ENCODE measurements at places on chromosomes 3 and 15.

- H3K4me1 ChIP-seq: no peaks in the 10 kb centered on the region
- DNase-seq: no peak
- no peak overlapping the region for H3K27ac ChIP-seq
- no peaks in the 10 kb centered on the region for H3K27me3 ChIP-seq
Observed at GRCh38 chr3:81651139-81651538, 110.3 kb downstream of the GBE1 start.

- peaks cover 7% of the 10 kb centered on the region for H3K27me3 ChIP-seq
- peaks cover 10% of the 10 kb centered on the region for H3K4me1 ChIP-seq
- H3K36me3 ChIP-seq: no peaks in the 10 kb centered on the region
- no peak overlapping the region for H3K27ac ChIP-seq
Observed at GRCh38 chr15:100762913-100763834, 116.5 kb upstream of the ALDH1A3 start.

GRCh38 chr3:17481116-17481515 lies 261.3 kb downstream of the TBC1D5 start:
- H3K27me3 ChIP-seq: no peaks in the 10 kb centered on the region
- no peaks in the 10 kb centered on the region for H3K36me3 ChIP-seq
- no peak for DNase-seq
- no peaks in the 10 kb centered on the region for H3K4me1 ChIP-seq
- H3K4me3 ChIP-seq: no peak overlapping the region

- H3K4me3 ChIP-seq: no peak overlapping the region
- no peak overlapping the region for H3K27ac ChIP-seq
- DNase-seq: no peak
- peaks cover 20% of the 10 kb centered on the region for H3K36me3 ChIP-seq
- H3K27me3 ChIP-seq: peaks cover 7% of the 10 kb centered on the region
Observed at GRCh38 chr15:31552482-31553099, 226.0 kb downstream of the KLF13 start.

- no peak for DNase-seq
- H3K4me1 ChIP-seq: peaks cover 5% of the 10 kb centered on the region
- H3K27me3 ChIP-seq: no peaks in the 10 kb centered on the region
Observed at GRCh38 chr3:112688085-112688769, 47.3 kb upstream of the CCDC80 start.

DNA sequence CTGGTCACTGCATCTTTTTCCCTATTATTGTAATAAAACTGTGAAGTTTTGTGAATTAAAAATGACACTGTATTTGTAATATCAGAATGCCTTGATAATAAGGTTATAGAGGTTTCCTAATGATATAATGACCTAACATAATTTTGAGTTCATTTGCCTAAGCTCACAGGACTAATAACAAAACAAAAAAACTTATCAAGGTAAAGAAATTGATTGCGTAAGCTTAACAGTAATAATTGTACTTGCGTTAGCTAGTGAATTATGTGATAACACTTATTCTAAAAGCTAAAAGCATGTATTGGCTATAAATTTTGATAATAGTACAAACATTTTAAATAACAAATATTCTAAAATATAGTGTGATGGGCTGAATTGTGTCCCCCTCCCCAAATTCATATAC lies 112.6 kb downstream of the LEKR1 start:
- H3K4me1 ChIP-seq: no peaks in the 10 kb centered on the region
- no peak overlapping the region for H3K27ac ChIP-seq
- DNase-seq: no peak
- H3K36me3 ChIP-seq: no peaks in the 10 kb centered on the region
- H3K4me3 ChIP-seq: no peak overlapping the region

- H3K27ac ChIP-seq: no peak overlapping the region
- H3K4me3 ChIP-seq: no peak overlapping the region
Observed at GRCh38 chr3:192577811-192578210, 149.5 kb downstream of the FGF12 start.

- H3K36me3 ChIP-seq: no peaks in the 10 kb centered on the region
- no peak for DNase-seq
- H3K4me3 ChIP-seq: no peak overlapping the region
- H3K27ac ChIP-seq: no peak overlapping the region
- H3K27me3 ChIP-seq: no peaks in the 10 kb centered on the region
- H3K4me1 ChIP-seq: no peaks in the 10 kb centered on the region
Observed at GRCh38 chr15:79973456-79974195, 2.6 kb upstream of the BCL2A1 start.

DNA sequence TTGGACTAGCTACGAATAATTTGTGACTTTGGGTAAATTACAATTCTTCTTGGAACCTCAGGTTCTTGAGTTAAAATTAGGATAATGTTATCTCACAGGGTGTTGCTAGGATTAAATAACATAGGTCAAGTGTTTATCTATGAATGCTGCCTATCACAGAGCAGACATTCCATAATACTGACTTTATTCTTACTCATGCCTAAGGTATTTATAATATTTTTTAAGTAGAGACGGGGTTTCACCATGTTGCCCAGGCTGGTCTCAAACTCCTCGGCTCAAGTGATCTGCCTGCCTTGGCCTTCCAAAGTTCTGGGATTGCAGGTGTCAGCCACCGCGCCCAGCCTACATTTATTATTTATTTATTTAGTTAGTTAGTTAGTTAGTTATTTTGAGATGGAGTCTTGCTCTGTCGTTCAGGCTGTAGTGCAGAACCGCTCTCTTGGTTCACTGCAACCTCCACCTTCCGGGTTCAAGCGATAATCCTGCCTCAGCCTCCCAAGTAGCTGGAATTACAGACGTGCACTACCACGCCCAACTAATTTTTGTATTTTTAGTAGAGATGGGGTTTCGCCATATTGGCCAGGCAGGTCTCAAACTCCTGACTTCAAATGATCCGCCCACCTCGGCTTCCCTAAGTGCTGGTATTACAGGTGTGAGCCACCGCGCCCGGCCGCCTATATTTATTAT lies 741 bp upstream of the ZNF106 start:
- no peaks in the 10 kb centered on the region for H3K36me3 ChIP-seq
- H3K27ac ChIP-seq: peak overlapping the region; percentile 94
- no peak for DNase-seq
- peaks cover 9% of the 10 kb centered on the region for H3K27me3 ChIP-seq
- peak overlapping the region; percentile 91 for H3K4me3 ChIP-seq
- H3K4me1 ChIP-seq: peaks cover 14% of the 10 kb centered on the region

- H3K27me3 ChIP-seq: peaks cover 2% of the 10 kb centered on the region
- DNase-seq: no peak
- no peaks in the 10 kb centered on the region for H3K36me3 ChIP-seq
- H3K27ac ChIP-seq: no peak overlapping the region
- H3K4me3 ChIP-seq: no peak overlapping the region
Observed at GRCh38 chr3:111311709-111312235, 230.2 kb upstream of the CD96 start.

DNA sequence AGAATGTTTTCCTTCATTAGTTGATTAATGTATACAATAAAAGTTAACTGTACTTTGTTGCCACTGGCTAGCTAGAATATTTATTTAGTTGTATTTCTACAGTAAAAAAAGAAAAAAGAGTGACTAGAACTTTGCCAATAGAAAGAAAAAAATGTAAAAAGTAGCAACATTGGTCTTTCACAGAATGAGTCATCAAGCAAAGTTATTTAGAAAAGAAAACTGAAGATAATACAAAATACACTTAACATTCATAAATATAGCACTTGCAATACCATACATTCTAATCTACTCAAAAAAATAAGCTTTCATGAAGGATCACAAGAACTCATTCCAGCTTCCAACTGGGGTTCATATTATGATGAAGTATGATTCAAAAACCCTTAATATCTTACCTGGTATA lies 83.4 kb downstream of the AQR start:
- no peaks in the 10 kb centered on the region for H3K27me3 ChIP-seq
- no peak overlapping the region for H3K4me3 ChIP-seq
- no peak for DNase-seq
- no peak overlapping the region for H3K27ac ChIP-seq
- H3K36me3 ChIP-seq: no peaks in the 10 kb centered on the region
- H3K4me1 ChIP-seq: no peaks in the 10 kb centered on the region

All from glutamatergic neuron (in vitro differentiated cells).